ENCODE measurements at places on chromosomes 12 and 14.

- no peak for DNase-seq
Observed at GRCh38 chr12:129610601-129611120, 293.2 kb downstream of the TMEM132D start.

- DNase-seq, result no peak
Observed at GRCh38 chr14:45364565-45365156, 111.7 kb upstream of the MIS18BP1 start.

DNA sequence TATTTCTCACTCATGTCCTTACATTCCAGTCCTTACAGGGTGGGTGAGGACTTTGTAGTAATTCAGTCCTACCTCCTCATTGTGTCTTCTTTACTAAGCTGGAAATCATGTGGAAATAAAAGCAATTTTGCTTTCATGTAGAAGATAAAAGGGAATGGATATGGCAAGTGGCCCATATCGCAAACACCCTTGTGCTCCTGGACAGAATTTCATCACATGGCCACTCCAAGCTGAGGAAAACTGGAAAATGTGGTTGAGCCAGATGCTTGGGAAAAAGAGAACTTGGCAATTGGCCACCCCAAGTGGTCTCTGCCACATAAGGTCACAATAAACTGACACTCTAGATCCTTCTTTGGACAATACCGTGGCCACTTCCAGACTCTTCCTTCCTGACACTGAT lies 64.2 kb upstream of the IFNG-AS1 start:
- no peak for DNase-seq

- DNase-seq, result no peak
Observed at GRCh38 chr12:71772735-71773134, 18.1 kb downstream of the RAB21 start.

- no peak for DNase-seq
Observed at GRCh38 chr12:75694534-75695268, 183.3 kb upstream of the KRR1 start.

DNA sequence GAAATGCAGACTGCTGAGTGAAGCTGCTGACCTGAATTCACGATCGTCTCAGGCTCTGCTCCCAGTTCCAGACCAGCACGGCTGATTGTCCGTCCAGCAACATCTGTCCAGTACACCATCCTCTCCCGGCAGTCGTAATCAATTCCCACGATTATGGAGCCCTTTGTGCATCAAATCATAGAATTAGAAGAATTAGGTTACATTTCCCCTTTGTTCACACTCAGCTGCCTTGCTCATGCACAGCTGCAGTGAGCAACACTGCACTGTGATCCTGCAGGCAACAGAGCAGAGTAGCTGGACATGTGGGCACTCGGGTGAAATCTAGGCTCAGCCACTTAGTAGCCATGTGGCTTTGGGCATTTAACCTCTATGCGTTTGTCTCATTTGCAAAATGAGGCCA lies 22.2 kb downstream of the RTRAF start:
- DNase-seq, result no peak

DNA sequence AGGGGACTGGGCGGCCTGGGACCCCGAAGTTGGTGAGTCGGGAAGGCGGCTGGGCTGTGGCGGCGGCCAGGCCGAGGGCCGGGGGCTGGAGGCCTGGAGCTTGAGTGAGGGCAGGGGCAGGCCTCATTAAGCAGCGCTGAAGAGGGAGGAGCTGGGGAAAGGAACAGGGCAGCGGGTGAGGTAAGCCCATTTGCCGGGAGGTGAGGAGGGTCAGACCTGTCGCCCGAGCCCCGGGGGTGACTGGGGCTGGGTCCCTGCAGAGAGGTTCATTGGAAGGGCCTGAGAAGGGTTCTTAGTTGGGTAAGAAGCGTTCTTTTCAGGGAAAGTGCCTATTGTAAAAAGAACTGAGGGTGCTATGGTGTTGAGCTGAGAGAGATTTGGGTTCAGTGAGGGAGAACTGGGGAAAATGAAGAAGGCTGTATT lies 441 bp downstream of the RAB5B start:
- DNase-seq, result no peak

DNA sequence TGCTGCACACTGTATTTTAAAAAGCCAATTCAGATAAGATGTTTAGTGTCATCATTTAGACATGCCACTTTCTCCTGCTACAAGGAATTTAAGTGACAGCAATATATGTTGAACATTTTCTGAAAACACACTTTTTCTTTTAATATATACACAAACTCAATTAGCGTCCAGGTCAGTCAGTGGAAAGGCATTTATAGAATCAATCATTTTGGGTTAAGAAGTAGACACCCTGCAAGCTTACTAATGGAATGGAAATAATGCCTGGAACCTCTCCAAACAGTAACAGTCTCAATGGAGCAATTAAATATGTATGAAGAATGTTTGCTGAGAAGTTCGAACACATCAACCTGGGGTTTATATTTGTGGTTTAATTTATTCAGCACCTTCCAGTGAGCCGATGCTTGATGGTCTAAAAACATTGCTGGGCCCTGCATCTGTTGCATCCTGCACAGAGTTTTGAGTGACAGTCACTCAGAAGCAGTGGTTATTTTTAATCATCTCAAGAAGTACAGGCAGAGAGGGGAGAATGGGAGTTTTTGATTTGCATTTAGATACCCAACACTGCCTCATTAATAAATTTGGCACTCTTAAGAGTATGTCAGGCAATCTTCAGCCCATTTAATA lies 410.7 kb downstream of the TMEM117 start:
- no peak for DNase-seq

GRCh38 chr12:89103831-89104230 lies 248.5 kb downstream of the DUSP6 start:
- DNase-seq, result no peak

GRCh38 chr14:42028607-42029006 lies 421.9 kb downstream of the LRFN5 start:
- DNase-seq, result no peak

GRCh38 chr14:76268047-76268431 lies 107.9 kb upstream of the ESRRB start:
- DNase-seq, result no peak

GRCh38 chr12:54133772-54134375 lies 54.9 kb downstream of the SMUG1 start:
- no peak for DNase-seq

- DNase-seq, result no peak
Observed at GRCh38 chr12:33587784-33588712, 148.4 kb upstream of the SYT10 start.

GRCh38 chr14:46686652-46687051 lies 35.1 kb upstream of the RPL10L start:
- no peak for DNase-seq

DNA sequence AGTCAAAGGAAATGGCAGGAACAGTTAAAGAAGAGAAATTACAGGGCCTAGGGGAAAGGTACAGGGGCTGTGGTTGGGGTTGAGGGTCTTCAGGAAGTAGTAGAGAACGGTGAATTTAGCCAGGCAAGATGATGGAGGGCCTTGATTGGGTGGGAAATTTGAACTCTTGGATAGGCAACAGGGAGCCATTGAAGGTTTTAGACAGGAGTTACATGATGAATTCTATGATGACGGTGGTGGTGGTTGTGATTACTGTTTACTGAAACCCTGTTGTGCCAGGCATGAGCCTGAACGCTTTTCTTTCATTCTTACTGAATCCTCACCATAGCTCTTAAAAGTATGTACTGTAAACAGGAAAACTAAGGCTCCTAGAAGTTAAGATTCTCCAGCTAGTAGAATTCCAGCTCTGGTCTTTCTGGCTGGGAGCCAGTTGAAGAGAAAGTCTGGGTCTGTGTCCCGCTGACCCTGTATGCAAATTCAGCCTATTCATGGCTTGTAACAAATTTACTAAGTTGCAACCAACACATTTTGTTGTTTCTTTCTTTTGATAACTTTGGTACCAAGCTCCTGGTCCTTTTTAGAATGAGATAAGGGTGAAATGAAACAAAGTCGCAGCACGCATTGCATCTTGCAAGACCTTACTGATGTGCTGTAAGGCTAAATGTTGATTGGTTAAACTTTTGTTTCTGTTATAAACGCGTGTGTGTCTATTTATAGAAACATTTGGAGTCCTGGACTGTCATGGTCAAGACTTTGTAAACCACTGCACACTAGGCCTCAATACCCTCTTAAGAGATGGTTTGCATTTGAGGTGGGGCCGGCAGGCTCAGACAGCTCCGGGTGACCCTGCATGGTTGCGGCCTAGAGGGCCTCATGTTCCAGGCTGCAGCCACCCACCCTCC lies 6.0 kb downstream of the ORAI1 start:
- no peak for DNase-seq

GRCh38 chr12:107539196-107539939 lies 146.2 kb upstream of the PWP1 start:
- DNase-seq, result no peak

GRCh38 chr14:81132468-81132867 lies 88.3 kb downstream of the GTF2A1 start:
- DNase-seq, result no peak

GRCh38 chr12:94012071-94012470 lies 136.3 kb upstream of the PLXNC1 start:
- no peak for DNase-seq

- no peak for DNase-seq
Observed at GRCh38 chr12:122979908-122980182, 636 bp upstream of the ARL6IP4 start.

- DNase-seq, result no peak
Observed at GRCh38 chr14:69088586-69088985, 64.3 kb downstream of the DCAF5 start.

DNA sequence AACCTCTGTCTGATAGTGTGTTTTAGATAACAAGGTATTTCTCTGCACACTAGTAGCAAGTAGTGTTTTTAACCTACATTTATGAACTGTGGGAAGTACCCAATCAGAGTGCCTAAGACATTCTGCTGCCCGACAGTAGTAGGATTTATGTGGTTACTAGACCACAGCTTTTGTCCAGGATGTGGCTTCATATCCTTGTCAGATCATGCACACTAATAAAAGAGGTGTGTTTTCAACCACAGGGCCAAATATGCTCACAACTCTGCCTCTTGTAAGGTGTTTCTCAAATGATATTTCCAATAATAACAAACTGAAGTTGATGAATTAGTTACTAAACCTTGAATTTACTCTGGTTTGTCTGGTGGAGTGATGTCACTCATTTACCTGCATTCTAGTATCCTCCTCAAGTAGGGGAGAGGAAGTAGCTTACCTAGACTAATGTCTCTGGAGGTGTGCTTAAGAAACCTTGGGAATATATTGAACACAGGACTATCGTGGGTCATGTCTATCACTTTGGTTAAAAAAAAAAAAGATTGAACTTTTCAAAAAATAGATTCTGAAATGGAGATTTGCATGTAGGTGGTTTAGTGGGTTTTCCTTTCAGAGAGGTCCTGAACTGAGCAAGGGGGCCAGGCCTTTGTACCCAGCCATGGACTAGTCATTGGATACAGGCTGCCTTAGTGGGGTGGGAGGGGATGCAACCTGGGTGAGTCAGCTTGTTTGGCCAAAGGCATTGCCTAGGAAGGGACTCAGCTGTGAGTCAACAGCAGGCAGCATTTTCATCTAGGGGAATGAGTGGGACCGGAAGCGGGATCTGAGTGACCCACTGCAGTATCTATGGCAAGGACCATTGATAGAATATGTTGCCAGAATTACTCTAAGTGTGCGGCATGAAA lies 14.1 kb downstream of the FBXW8 start:
- no peak for DNase-seq

DNA sequence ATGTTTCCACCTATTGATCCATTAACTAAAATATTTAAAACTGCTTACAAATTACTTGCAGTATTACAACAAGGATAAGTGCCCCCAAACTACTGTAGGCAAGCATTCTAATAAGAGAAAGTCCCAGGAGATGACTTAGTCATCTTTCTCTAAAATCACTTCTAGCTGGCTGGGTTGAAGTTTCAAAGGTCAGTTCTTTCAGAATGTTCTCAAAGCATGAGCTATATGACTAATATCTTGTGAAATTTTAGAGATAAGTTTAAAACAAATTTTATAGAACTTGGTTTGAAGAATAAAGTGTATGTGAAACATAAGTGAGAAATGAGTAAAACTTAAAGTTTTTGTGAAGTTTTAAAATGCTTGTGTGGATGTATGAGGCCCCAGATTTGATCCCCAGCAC lies 24.3 kb upstream of the OR6J1 start:
- DNase-seq, result no peak

- DNase-seq, result no peak
Observed at GRCh38 chr12:68785358-68785757, 22.6 kb upstream of the MDM2 start.

- DNase-seq, result no peak
Observed at GRCh38 chr12:113854385-113855142, 111.6 kb downstream of the RBM19 start.

DNA sequence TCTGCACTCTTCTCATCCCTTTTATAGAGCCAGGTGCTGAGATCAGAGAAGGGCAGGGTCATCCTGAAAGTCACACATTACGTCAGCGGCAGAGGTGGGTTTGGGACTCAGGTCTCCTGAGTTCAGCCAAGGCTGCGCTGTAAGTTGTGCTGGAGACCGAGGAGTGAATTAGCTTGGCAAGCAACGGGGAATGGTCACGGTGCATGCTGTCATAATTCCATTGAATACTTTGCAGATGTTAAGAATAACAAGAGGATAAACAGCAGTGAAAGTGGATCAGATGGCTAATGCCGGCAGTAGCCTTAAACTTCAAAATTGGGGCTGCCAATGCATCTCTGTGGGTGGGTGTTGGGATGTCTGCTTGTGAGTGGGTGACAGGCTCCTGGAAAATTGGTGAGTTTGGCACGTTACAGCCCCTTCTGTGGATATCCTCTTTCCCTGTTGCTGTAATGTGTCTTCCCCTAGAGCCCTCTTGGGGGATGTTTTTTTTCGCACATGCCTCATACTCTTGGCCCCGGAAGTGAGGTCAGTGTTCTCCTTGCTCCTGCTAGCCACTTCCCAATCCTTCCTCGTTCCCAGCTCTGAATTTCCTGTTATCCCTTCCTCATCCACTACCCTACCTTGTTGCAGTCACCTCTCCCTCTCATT lies 287.1 kb upstream of the SRRM4 start:
- no peak for DNase-seq

GRCh38 chr14:104875811-104876210 lies 10.7 kb downstream of the CEP170B start:
- no peak for DNase-seq

DNA sequence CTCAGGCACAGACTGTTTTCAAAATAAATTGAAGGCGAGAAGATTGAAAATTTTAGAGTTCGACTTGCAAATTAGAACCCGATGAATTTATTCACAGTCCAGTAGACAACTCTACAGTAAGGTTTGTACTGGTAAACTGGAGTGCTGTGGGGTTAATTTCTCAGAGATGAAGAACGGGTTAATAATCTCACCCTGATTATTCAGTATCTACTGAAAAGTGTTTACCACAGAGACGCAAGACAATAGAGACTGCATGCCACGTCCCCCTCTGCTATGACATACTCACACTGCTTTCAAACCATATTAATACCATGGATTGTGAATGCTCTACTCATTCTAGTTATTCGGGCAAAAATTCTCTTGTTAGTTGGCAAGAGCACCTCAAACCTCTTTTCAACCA lies 36.1 kb downstream of the CFL2 start:
- no peak for DNase-seq

- DNase-seq, result no peak
Observed at GRCh38 chr12:132492522-132492921, 2.6 kb downstream of the FBRSL1 start.

- DNase-seq, result no peak
Observed at GRCh38 chr14:59582161-59582560, 5.5 kb upstream of the CCDC175 start.

All from activated gamma-delta T cell (primary cell).